Natural killer cell (primary cell): ENCODE measurements at places on chromosomes 2 and 18. TPM values are rescaled to one million over a fixed set of nuclear protein-coding genes. Genes with fewer than 3 reads are reported as not detected.

ERBB4 gene
- 0.08 TPM for total RNA-seq

MAPRE3 gene
- 4.2 TPM for total RNA-seq

MYO5B gene
- total RNA-seq = not detected

ANKRD53 gene
- 2.5 TPM for total RNA-seq

TTC21B gene
- total RNA-seq = 34.3 TPM

SCN9A gene
- 1.4 TPM for total RNA-seq

IL36A gene
- total RNA-seq = not detected
